KBM-7 (cell line): ENCODE measurements at places on chromosomes 1 and 21.

DNA sequence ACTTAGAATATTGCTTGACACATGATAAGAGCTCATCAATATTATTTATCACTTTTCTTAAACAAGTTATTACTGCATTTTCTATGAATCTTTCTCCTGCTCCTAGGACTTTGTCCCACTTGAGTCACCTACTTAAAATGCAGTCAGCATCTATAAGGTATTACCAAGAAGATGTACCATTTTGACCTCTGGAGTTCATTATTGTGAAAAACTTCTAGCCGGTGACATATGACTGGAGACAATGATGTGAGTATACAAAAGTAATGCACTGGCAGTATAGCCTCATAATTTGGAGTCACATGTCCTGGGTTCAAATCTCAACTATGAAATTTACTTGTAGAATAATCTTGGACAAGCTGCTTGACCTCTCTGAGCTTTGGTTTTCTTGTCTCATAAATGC, 278.5 kb downstream of the PLPP3 start:
- DNase-seq, result no peak

GRCh38 chr1:153872934-153873333, 49.8 kb downstream of the GATAD2B start:
- no peak for DNase-seq

GRCh38 chr21:45888386-45889009, 93.1 kb upstream of the COL6A1 start:
- DNase-seq, result no peak

DNA sequence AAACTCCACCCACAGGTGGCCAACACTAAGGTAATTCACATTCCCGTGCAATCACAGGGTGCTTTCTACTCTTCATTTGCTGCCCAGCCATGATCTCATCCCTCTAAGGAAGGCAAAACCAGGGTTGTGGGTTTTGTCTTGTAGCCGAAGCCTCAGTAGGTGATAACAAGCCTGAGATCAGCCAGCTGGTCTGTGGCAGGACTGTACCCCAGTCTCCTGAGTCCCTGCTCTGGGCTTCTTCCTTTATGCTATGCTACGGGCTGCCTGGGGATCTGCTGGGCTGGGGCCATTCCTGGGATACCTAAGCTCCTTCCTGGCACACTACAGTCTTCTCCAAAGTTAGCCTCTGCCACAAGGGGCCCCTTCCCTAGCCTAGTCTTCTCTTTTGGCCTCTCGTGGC, 9.8 kb downstream of the PPFIA4 start:
- no peak for DNase-seq

GRCh38 chr1:43729816-43730463, 22.6 kb downstream of the ST3GAL3 start:
- no peak for DNase-seq

- no peak for DNase-seq
These were observed 126.6 kb downstream of the PRDM2 start for GRCh38 chr1:13826591-13826990.

GRCh38 chr1:70633004-70633403, 221.9 kb downstream of the CTH start:
- no peak for DNase-seq

DNA sequence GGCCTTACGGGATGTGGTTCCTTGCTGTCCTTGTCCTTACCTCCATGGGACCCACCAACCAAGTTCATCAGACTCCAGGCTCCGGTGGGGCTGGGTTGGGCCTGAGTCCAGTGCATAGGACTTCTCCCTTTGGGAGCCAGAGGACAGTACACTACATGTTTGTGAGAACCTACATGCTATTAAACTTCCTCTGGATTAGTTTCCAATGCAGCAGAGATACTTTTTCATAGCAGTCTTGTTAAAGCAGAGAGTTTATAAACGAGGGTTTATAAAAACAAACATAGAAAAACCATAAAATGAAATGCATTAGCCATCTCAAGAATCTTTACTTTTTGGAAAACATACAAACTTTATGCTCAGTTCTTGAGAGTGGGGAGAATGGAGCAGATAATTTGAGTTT, 33.4 kb downstream of the INKA2 start:
- DNase-seq, result no peak
